ENCODE measurements at places on chromosomes 6 and 20.

- DNase-seq, result no peak
These were observed 15.4 kb downstream of the PEDS1 start for GRCh38 chr20:50138120-50138478.

GRCh38 chr6:140535511-140535910 is 1161.1 kb upstream of the CITED2 start:
- DNase-seq, result no peak

- DNase-seq, result no peak
These were observed 3.0 kb downstream of the HLA-E start for GRCh38 chr6:30491991-30492952.

DNA sequence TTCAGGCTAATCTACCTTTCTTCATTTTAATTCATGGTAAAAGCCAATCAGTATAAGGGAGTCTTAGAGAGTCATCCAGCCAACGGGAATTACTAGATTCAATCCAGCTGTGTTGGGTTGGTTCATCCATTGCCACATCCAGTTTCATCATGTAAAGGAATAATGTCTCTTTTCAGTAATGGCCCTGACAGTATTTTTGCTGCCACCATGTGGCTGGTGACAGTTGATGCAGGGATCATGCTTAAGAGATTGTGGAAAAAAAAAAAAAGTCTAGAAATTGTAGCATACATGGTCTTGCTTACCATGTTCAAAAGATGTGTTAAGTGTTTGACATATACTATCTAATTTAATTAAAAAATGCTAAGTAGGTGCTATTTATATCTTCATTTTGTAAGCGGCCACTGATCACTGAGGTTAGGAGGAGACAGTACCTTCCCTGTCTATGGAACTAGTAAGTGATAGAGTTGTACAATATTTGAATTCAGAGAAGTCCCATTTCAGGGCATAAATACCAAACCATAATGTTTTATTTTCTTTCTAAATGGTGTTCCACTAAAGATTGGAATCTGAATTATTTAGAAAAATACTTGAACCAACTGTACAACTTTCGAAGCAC is 135.9 kb downstream of the KHDRBS2 start:
- peak; percentile 11 for DNase-seq

DNA sequence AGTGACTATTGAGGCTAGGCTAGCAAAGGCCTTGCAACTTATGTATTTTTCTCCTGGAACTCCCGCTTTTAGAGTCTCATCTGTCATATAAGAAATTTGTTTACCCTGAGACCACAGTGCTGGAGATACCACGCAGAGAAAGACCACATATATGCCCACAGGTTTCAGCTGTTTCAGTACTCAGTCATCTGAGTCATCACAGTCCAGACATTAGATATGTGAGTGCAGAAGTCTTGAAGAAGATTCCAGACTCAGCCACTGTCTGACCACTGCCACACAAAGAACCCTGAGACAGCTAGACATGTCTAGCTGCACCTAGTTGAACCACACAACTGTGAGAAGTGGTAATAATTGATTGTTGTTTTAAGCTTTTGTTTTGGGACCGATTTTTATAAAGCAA is 648.3 kb downstream of the EPM2A start:
- no peak for DNase-seq

DNA sequence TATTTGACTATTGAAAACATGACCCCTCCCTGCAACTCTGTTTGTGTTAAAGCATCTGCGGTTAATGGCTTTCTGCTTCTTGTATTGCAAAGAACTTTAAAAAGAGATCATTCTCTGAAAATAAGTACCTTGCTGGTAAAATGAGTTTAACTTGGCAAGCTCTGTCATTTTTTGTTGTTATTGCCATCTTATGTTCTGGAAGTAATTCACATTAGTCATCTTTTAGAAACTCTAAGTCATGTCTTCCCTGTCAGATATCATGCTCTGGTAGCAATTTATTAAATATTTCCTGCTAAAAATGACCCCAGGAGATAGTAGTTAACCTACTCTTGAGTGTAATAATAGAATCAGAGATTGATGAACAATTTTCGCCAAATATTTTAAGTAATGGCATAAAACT is 890.6 kb downstream of the KIF16B start:
- no peak for DNase-seq
